ENCODE measurements at places on chromosomes 1 and 21. TPM values are rescaled to one million over a fixed set of nuclear protein-coding genes. Genes with fewer than 3 reads are reported as not detected.
A peak's percentile ranks its signal among the peaks of the same experiment; 100 is the strongest.

DNA sequence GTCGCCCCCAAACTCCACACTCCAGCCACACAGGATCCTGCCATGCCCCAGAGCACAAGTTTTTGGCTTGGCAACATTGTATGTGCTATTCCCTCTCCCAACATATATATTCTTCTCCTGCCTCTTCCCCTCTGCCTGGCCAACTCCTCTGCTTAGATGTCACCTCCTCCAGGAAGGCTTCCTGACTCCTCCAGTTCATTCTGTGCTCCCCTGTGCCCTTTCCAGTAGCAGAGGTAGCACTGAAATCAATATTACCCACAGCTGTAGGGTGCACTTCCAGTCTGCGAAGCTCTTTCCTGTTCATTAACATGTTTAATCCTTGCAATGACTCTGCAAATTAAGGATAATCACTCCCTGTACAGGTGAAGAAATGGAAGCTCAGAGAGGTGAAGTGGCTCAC lies 21.2 kb downstream of the ALDH4A1 start:
- DNase-seq = no peak

- DNase-seq = no peak
These were observed 8.7 kb downstream of the PLEKHA6 start for GRCh38 chr1:204350857-204351573.

- DNase-seq = no peak
These were observed 8.4 kb upstream of the UBE2U start for GRCh38 chr1:64195081-64195395.

GRCh38 chr1:150162862-150163706 lies 13.4 kb downstream of the PLEKHO1 start:
- DNase-seq = no peak

DNA sequence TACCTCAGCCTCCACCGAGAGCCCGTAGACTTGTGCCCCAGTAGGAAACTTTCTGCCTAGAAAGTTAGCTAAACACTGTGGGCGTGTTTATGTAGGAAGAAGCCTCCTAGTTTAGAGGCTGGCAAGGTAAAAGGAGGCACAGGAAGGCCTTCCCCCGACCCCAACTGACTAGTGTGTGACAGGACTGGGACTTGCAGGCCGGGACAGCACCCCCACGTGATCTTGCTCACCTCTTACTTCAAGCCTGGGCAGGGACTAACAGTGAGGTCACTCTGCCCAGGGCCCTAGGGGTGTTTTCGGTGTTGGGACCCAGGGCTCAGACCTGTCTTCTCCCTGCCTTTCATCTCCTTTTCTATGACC lies 392 bp upstream of the TAGLN2 start:
- DNase-seq = no peak

DNA sequence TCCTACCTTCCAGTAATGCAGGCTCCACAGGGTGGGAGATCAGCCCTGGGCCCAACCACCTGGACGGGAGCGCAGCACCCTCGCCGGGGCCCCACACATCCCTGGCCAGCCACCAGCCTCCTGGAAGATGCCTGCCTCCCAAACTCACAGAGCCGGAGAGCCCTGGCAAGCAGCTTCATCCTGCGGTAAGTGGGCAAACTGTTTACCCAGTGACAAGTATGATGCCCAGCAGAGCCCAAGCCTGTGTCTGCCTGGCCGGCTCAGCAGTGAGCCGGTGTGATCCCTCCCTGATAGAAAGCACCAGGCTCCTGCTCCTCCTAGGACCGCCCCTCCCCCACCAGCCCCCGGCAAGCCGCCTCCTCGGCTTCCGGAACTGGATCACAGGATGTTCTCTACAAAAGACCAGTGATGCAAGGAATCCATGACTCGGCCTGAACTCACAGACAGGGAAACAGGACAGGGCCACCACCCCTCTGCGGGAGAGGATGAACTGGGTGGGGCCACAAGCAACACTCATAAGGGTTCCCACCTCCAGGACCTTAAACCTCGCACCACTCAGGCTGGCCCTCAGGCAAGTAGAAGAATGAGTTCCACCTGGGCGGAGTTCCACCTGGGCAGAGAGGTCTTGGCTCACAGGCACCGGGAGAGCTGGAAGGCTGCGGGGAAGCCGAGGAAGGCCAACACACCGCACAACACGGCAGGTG lies 7.9 kb downstream of the ACOT7 start:
- no peak for DNase-seq

- DNase-seq = no peak
These were observed 28.9 kb downstream of the S100A6 start for GRCh38 chr1:153506831-153507413.

DNA sequence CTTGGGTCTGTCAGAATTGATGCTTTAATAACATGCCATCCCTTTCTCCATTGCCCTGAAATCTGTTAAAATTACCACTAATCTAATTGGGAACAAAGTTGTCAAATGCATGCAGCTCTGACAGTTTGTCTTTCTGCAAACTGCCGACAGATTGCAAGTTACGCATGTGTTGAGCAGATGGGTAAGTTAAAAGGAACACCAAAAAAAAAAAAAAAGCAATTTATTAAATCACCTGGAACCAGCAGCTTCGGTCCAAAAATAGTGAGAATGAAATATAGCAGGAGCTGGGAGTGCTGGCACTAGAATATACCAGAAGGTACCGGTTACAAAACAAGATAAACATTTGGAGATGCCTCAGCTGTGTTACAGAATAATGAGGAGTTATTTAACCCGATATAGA lies 149.6 kb upstream of the C1orf87 start:
- no peak for DNase-seq

DNA sequence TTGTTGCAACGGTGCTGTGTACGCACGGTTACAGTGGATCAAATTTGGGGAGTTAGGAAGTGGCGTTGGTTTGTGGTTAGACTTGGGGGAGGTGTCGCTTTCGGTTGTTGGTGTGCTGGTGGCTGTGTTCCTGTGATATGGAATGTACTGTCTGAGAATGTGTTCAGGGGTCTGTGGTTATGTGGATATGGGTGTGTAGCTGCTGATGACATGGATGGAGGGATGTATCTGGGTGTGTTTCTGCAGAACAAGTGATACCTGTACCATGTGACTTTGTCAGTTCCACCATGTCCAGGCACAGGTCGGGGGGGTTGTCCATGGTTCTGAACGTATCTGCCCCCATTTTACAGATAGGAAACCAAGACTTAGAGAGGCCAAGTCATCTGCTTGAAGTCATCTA lies 22.7 kb downstream of the PAX7 start:
- no peak for DNase-seq

DNA sequence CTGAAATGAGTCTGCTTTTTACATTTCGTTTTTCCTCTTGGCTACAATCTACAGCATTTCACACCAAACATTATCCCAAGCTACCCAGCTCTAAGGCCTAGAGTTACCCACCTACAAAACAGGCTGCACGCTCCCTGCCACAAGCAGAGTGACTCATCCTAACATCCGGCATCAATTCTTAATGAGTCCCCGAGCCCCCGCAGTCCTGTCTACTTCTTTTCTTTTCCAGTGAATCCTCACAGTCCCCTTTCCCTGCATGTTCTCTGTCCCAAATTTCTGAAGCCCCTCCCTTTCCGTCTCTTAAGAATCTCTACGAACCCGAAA lies 650 bp downstream of the PCNX2 start:
- peak; percentile 6 for DNase-seq

DNA sequence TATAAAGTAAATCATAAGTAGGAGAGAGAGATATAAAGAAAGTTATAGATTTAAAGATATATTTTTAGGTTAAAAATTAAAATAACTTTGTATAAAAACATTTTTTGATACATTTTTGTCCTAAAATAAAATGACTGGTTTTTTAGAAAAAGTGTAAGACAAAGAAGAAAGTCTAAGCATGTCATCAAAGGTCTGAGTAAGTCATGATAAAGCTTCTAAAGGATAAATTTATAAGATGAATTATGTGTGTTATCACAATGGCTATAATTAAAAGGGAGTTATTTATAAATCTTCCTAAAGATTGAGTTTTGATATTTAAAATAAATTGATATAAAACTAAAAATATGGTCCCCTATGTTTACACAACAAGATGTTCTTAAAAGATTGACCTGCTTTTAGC lies 370.9 kb downstream of the PTPRU start:
- DNase-seq = no peak

Gene IARS2
- 58.4 TPM for polyA plus RNA-seq

Gene LELP1
- not detected for polyA plus RNA-seq

Gene SAMD11
- not detected for polyA plus RNA-seq

Gene LHX8
- not detected for polyA plus RNA-seq

Gene PKP1
- not detected for polyA plus RNA-seq

Gene GJA8
- not detected for polyA plus RNA-seq

All from naive thymus-derived CD8-positive, alpha-beta T cell (primary cell).